ENCODE measurements at places on chromosomes 3 and 15.
A peak's percentile ranks its signal among the peaks of the same experiment; 100 is the strongest.

GRCh38 chr3:119408243-119408950 lies 55.0 kb downstream of the TMEM39A start:
- DNase-seq = no peak

- DNase-seq = no peak
These were observed 11.2 kb downstream of the APBA2 start for GRCh38 chr15:28896951-28897350.

DNA sequence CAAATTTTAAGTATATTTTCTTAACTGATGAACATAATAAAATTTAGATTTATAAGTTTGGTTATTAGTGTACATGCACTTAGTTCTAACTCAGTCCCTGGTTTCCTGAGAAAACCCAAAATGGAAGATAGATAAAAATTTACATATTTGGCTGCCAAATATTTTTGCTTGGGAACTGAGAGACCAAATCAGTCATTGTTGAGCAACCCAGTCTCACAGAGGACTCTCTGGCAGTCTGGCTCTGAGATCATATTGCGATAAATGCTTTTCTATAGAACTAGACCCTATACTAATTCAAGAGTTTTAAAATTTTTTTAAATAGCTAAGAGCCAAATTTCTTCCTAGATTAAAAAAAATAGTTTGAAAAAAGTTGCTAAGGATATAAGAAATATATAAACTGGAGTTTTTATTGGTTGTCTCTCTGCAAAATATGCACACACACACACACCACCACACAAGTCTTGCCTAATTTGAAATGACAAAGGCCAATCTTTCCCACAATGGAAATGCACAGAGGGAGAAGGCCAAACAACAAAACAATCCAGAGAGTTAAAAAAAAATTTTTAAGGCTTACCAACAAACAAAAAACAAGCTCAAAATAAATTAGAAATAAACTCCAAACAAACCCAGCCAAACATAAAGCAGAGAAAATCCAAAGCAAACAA lies 259.5 kb downstream of the MECOM start:
- no peak for DNase-seq

- no peak for DNase-seq
These were observed 58.2 kb upstream of the TP63 start for GRCh38 chr3:189573004-189573403.

DNA sequence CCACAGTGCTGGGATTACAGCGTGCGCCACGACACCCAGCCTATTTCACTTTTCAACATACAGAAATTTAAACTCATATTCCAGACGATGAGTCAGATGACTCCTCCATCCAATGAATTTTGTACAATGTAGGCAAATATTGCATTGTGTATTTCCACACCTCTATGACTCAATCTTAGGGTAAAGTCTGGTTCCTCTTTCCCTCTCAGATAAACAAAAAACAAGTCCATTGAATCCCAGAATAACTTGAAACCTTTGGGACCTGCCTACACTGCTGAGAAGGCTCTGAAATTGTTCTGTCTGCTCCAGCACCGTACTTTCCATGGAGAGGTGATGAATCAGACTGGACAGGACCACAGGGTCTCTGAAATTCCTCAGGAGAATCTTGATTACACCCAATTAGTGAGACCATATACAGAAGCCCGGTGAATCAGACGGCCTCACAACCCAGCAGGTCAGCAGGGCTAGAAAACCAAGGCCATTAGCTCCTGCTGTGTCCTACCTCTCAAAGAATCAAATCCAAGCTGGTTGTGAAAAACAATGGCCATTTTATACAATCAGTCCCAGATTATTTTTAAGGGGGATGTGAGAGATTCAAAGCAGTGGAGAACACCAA lies 112.6 kb downstream of the ERC2 start:
- no peak for DNase-seq

GRCh38 chr3:52534281-52535183 lies 875 bp upstream of the NT5DC2 start:
- no peak for DNase-seq

- no peak for DNase-seq
These were observed 183.2 kb downstream of the MAGI1 start for GRCh38 chr3:65855370-65856100.

GRCh38 chr3:185308126-185308754 lies 54.4 kb upstream of the EHHADH start:
- peak; percentile 59 for DNase-seq

DNA sequence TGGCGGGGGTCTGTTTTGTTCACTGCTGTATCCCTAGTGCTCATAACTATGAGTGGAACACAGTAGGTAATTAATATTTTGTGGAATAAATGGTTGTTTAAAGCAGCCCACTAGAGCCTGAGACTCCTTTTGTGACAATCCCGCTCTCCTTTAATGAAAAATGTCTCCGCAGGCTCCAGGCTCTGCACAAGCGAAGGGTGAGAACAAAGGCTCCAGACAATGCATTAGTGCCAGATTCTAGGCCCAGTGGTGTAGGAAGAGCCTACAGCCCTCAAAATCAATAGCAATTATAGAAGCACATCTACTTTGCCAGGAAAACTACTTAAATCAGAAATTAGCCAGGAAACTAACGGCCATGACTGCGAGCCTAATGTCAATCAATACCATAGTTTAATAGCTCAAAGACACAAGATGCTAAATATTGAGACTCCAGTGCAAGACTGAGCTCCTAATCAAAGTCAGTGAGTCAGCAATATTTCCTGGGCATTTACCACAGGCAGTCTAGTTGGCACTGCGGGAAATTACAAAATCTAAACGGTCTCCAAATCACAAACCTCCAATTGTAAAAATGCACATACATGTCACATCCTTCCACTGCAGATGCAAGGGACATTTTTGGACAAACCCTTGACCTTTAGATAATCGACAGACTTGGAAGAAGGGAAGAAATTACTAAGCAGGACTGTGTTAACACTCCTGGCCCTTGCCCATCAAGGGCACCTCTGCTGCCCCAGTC lies 2.3 kb downstream of the ANXA2 start:
- no peak for DNase-seq

GRCh38 chr3:186839874-186840641 lies 2.5 kb upstream of the ADIPOQ start:
- DNase-seq = no peak

DNA sequence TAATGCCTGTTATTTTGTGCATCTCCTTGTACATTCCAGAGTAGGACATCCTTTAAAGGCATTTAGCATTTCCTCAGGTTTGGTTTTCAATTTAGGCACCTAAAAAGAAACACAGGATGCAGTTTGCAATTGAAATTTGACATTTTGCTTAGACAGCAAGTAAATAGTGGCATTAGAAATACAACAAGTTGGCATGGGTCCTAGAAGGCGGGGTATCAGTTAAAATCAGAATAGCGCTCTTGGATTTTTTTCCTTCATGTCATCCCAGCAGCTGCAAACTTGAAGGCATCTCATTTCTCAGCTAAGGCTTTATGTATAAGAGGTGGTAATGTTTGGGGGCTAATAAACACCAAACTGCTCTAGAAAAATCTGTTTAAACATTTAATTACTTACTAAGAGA lies 47.5 kb upstream of the SKOR1 start:
- DNase-seq = no peak

DNA sequence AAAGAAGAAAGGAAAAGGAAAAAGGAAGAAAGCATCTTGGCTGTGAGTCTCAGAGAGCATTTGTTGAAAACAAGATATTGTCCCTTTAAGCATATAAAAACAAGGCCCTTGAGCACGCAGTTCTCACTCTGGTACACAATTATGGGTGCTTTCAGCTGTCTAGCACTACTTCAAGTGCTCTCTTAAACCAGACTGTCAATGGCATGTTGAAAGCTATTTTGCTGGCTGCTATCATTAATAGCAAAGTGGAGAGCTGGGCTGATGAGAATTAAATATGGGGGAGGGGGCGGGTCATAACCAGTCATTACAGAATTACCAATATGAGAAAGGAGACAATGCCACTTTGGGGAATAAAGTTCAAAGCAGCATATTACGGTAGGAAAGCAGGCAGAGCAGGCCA lies 9.3 kb downstream of the TLE3 start:
- DNase-seq = no peak

DNA sequence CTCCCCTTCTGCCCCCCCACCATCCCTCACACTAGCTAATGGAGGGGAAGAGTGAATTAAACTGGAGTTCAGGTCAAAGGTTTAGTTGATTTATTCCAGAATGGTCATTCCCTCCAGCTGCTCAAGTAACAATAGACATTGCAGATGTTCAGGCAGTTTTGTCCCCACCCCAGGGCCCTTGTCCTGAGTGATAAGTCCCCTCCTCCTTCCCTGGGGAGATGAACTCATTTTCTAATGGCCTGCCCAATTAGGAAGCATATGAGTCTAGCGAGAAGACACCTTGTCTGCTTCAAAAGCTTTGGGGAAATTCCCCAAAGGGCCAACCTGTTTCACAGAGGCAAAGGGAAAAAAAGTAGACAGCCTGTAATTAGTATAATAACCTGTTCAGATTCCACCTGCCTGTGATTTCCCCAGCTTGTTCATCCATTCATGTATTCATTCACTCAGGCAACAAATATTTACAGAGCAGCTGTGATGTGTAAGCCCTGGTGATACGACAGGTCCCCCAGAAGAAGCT lies 165.3 kb downstream of the SHQ1 start:
- no peak for DNase-seq

Data from CD4-positive, alpha-beta T cell treated with Interleukin-10 for 1 hour (primary cell).